ENCODE measurements at places on chromosomes 16 and 17.

DNA sequence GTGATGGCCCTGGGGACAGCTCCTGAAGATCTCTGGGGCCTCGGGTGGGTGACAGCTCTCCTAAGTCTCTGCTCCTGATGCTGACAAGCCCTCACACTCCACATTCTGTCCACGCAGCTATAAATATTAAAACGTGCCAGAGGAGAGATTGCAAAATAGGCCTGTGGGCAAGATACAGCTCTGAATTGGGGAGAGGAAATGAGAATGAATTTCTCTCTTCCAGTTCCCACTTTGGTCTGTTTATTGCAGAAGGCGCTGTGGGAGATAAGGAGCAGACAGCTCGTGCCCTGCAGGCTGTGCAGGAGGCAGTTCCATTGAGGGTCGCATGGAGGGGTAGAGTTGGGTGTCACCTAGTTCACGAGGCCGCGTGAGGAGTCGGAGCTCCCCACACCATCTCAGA lies 87.5 kb upstream of the SDK2 start:
- DNase-seq, result no peak

DNA sequence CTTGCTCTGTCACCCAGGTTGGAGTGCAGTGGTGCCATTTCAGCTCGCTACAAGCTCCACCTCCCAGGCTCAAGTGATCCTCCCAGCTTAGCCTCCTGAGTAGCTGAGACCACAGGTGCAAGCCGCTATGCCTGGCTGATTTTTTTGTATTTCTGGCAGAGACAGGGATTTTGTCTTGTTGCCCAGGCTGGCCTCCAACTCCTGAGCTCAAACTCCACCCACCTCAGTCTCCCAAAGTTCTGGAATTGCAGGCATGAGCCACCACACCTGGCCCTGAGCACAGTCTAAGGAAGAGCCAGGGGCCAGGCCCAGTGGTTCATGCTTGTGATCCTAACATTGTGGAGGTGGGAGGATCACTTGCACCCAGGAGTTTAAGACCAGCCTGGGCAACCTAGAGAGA lies 21.8 kb upstream of the BCO1 start:
- no peak for DNase-seq

DNA sequence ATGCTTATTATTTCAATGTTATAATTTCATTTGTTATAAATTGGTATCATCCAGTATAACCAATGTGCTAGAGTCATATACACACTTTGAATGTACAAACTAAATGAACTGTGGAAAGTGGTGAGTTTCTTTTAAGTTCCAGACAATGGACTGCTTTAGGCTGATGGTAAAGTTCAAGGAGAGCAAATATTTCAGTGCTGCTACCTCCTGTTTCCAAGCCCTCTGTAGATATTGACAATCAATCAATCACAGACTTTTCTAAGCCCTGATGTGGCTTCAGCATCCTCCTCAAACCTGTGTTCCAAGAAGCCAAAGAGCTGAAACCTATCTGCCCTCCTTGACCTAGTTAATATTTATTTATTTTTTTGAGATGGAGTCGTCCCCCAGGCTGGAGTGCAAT lies 28.2 kb upstream of the SREBF1 start:
- DNase-seq, result no peak

DNA sequence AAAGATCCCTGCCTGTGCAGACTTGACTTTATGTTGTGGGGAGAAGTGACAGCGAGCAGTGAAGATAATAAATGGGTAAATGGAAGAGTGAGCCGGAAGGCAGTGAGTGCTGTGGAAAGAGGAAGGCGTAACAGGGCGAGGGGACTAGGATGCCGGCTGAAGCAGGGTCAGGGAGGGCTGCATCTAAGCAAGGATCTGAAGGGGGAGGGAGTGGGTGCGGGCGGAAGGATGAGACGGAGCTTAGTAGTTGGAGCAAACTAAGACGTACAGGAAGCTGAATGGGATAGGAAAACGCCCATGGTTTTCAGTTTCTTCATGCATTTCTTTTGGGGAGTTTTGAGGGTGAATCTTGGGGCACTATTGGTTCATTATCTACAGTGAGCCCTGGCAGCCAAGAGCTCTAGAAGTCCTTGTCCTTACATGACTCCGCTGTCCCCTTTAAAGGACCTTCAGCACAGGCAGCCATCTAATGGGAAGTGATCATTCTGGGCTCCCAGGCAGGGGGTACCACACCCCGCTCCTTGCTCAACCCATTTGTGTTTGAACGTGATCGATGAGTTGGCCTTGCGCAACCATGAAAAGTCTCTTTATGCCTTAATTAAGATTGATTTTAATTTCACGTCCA lies 10.4 kb upstream of the NAT9 start:
- DNase-seq, result no peak

DNA sequence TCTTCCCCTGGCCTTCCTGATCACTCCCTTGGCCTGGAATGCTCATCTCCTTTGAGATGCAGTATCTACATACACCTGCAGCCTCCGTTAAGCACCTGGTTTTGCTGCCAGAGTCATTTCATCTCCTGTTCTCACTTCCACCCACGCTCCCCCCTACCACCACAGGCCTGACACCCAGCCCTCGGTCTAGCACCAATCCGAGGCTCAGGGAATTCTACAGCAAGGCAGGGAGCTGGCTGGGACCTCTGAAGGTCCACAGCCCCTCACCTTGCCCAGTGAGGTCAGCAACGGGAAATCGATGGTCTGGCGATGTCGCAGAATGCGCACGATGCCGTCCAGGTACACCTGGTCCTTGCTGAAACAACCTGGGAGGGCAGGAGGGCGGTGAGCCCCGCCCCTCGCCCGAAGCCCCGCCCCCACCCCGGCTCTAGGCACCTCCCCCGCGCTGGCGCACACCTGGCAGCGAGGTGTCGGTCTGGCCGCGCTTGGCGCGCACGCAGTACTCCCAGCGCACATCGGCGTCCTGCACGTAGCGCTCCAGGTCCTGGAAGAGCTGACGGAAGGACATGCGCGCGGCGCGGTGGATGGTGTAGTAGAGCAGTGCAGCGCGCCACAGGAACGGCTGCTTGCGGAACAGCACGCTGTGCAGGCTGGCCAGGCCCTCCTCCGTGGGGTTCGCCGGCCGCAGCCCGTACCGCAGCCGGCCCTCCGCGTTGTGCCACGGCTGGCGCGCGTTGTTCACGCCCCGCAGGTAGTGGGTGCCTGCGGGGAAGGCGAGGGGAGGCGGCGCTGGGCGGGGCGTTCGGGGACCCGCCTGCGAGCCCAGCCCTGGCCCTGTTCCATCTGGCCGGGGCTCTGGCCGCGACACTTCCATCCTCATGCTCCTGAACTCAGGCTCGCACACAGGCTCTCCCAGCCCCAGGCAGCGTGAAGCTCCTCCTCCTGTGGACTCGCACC lies 5.7 kb downstream of the MATCAP1 start:
- DNase-seq, result no peak

DNA sequence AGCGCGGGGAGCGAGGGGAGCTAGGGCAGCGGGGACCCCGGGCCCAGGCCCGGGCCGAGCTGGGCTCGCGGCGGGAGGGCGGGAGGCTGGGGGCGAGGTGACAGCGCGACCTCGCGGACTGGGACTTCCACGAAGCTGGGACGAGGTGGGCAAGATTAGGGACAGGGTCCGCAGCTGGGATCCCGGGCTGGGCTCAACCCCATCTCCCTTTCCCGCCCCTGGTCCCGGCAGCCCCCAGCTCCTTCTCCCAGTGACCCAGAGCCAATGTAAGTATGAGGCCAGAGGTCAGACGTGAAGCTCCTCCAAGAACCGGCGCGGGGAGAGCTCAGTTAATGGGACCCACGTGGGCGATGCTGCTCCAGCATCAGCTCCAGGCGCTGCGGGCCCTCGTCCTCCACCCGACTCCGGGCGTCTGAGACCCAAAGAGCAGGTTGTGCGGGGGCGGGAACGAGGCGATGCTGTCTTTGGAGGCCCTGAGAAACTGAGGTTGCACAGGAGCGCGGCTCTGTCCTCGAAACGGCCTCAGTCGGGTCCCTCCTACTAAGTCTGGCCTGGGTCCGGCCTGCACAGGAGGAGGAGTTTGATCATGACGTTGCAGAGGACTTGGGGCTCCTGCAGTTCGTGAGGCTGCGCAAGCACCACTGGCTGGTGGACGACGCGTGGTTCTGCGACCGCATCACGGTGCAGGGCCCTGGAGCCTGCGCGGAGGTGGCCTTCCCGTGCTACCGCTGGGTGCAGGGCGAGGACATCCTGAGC lies 585 bp downstream of the ALOX12 start:
- no peak for DNase-seq

GRCh38 chr16:83995754-83996153 lies 27.7 kb downstream of the NECAB2 start:
- DNase-seq, result no peak

DNA sequence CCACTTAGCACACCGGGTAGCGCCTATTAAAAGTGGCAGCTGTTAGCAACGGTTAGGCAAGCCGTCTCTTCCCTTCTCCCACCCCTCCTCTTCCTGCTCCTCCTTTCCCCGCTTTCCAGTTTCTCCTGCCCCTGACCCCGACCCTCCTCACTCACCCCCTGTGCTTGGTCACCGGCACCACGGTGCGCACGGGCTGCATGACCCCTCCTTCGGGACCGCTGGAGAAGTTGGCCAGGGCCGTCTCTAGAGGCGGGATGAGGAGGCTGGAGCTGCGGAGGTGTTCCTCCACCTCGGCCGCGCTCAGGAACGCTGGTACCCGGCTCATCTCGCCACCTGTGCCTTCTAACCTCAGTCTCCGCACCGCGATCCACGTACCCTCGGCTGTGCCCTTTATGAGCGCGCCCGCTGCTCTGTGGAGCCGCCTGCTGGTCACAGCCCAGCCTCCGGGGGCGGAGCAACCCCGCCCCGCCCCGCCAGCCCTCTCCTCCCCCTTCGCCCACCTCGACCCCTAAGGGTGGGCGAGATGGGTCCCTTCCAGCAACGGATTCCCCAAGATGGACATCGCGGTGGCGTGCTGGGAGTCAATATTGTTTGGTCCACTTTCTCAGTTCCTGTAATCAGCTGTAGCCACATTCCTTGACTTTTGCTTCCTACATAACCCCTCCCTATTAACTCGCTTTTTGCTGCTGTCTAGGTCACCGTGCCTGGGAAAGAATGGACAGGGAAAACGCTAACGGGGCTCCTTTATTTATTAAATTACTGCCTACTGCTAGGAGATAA lies at the start of gene CRYM:
TSS of gene CRYM (minus strand) at position 364 of the 780 bp plus-strand sequence. CDS start at position 325, 39 bp downstream.
- no peak for DNase-seq

- no peak for DNase-seq
These were observed 2.6 kb downstream of the GIT1 start for GRCh38 chr17:29586676-29587469.

DNA sequence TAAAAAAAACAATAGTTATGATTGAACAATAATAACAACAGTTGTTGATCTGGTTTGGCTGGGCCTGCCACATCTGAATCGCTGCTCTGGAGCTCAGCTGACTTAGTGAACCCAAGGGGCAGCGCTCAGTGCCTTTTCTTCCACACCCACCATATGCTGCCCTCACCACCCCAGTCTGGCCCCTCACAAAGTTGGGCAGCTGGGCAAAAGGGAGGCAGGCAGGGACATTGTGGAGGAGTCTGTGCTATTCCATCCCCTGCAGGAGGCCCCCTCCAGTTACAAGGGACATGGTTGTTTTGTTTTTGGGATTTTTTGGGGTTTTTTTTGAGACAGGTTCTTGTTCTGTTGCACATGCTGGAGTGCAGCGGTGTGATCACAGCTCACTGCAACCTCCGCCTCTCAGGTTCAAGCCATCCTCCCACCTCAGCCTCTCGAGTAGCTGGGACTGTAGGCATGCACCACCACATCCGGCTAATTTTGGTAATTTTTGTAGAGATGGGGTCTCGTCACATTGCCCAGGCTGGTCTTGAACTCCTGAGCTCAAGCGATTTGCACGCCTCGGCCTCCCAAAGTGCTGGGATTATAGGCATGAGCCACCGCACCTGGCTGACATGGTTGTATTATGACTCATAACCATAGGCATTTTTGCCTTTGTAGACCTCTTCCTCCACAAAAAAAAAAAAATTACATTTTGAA lies 8.6 kb upstream of the PECAM1 start:
- DNase-seq, result no peak

DNA sequence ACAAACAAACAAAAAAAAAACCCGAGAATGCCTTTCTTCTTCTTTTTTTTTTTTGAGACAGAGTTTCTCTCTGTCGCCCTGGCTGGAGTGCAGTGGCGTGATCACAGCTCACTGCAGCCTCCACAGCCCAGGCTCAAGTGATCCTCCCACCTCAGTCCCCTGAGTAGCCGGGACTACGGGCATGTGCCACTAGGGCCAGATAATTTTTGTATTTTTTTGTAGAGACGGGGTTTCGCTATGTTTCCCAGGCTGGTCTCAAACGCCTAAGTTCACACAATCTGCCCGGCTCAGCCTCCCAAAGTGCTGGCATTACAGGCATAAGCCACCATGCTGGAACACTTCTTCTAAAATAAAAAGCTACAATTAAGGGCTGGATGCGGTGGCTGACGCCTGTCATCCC lies 17.0 kb upstream of the WDR45B start:
- DNase-seq, result no peak

- DNase-seq, result no peak
These were observed 38.3 kb downstream of the ABCC12 start for GRCh38 chr16:48117217-48118105.

DNA sequence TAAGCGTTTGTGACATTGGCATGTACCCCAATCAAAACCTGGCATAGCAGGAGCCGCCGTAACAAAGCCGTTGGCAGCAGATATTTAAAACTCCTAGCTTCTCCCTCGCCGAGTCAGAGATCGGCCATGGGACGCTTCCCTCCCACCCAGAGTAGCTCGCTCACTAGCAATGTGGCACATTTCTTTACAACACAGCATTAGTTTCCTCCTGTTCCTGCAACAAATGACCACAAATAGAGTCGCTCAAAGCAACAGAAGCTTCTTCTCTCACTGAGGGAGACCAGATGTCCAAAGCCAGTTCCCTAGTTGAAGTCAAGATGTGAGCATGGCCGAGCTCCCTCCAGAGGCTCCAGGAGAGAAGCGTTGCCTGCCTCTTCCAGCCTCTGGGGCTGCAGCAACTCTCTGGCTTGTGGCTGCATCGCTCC lies 106.7 kb downstream of the RBFOX3 start:
- DNase-seq, result no peak

DNA sequence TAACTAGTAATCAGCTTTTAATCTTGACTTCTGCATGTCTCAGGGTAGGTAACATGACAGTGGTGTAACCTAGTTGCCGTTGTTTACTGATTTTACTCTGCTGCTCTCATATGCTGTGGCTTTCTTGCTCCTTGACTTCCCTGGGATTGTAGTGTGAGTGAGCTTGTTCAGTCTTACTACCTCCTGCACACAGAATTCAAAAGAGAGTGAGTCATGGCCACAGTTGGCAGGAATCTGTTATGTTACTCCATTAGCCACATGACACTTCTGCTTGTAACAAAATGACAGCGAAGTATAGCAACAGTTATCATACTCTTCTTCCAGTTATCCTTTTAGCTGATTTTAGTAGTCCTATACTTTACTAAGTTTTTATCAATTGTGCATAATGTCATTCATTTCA lies 18.8 kb downstream of the TNRC6A start:
- DNase-seq, result peak; percentile 17

- DNase-seq, result no peak
These were observed 44.5 kb upstream of the MEOX1 start for GRCh38 chr17:43706235-43706634.

Data from ascending aorta (tissue), 2 donors.